Activated CD4-positive, alpha-beta T cell treated with anti-CD3 and anti-CD28 coated beads, Interleukin-10, Interleukin-2, amounts not matched to agents 100 ng/mL and 50 ng/mL, durations not matched to agents 16 hours and 8 hours (primary cell): ENCODE measurements at places on chromosomes 13 and 19.

- DNase-seq: no peak
Observed at GRCh38 chr19:36081385-36081784, 26.7 kb downstream of the WDR62 start.

DNA sequence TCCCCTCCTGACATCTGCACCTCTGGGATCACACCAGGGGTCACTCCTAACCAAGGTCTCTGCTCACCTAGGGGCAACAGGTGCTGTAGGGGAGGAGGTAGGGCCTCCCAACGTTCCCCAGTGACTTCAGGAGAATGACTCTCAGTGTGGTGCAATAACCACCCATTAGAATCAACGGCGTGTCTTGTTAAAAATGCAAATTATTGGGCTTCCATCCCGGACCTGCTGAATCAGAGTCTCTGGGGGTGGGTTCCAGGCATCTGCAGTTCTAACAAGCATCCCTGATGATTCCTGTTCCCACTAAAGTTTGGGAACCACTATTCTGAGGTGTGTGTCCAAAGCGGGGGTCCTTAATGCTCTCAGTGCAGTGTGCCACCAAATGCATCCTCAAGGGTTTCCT is 84.6 kb downstream of the CRYL1 start:
- DNase-seq: no peak

GRCh38 chr19:17821190-17821589 is at the start of gene INSL3:
Gene INSL3, minus strand, starts transcription at chr19:17821519. Its CDS starts 13 bp downstream, at chr19:17821506.
- no peak for DNase-seq

GRCh38 chr19:901216-902092 is 8.2 kb downstream of the RNU6-9 start:
- no peak for DNase-seq
